ENCODE measurements at places on chromosomes 1 and 21.

DNA sequence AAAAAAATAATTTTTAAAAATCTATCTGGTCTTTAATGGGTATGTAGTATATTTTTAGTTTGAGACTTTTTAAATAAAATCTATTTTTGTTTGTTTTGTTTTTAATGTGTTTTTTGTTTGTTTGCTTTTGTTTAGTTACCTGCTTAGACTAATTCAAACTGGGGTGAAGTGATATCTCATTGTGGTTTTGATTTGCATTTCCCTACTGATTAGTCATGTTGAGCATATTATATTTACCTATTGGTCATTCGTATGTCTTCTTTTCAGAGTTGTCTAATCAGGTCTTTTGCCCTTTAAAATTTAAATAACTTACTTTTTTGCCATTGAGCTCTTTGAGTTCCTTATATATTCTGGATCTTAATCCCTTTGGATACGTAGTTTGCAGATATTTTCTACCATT, 20.3 kb downstream of the CD1B start:
- DNase-seq: no peak

GRCh38 chr21:45818904-45819285, 162.7 kb upstream of the COL6A1 start:
- DNase-seq: peak; percentile 88

- DNase-seq: no peak
Measured at GRCh38 chr1:221809091-221810029, 67.5 kb upstream of the DUSP10 start.

- no peak for DNase-seq
Measured at GRCh38 chr1:165397944-165398343, 41.4 kb upstream of the LMX1A start.

DNA sequence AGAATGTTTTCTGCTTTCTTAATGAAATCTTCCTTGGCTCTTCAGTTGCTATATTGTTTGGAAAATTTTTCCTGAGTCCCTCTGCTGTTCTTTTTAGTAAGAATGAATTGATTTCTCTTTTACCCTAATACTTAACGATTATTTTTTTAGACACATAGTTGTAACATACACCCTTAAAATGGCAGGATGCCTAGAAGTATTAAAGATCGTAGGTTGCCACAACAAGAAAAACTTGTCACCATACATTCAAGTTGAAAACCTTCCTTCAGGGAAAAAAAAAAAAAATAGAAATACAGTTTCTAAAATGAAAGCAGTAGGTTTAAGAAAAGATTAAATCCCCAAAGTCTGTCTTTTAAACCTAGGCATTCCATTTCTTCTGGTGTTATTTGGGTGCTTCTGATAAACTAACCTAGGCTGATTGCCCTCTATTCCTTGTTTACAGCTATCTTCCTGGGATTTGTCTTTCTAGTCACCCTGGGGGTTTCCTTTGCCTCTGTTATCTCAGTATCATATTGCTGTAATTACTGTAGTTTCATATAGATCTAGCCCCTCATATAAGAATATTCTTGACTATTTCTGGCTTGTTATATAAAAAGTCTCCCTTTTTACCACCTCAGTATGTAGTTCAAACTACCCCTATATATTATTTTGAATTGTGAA, 16.8 kb downstream of the SUCO start:
- DNase-seq: no peak

GRCh38 chr1:66339944-66340343, 194.0 kb upstream of the SGIP1 start:
- DNase-seq: no peak

- DNase-seq: no peak
Measured at GRCh38 chr1:109398343-109399225, 866 bp upstream of the SORT1 start.

GRCh38 chr21:39788383-39788782, 43.4 kb downstream of the IGSF5 start:
- no peak for DNase-seq

DNA sequence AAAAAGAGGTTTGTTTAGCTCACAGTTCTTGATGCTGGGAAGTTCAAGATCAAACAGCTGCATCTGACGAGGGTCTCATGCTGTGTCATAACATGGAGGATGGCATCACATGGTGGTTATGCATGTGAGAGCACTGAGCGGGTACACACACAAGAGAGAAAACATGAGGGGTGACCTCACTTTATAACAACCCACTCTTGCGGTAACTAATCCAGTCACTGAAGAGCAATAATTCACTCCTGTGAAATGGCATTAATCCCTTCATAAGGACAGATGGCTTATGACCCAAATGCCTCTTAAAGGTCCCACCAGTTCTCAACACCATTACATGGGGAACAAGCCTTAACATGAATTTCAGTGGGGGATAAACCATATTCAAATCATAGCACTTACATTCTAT, 23.2 kb upstream of the CHIT1 start:
- no peak for DNase-seq

DNA sequence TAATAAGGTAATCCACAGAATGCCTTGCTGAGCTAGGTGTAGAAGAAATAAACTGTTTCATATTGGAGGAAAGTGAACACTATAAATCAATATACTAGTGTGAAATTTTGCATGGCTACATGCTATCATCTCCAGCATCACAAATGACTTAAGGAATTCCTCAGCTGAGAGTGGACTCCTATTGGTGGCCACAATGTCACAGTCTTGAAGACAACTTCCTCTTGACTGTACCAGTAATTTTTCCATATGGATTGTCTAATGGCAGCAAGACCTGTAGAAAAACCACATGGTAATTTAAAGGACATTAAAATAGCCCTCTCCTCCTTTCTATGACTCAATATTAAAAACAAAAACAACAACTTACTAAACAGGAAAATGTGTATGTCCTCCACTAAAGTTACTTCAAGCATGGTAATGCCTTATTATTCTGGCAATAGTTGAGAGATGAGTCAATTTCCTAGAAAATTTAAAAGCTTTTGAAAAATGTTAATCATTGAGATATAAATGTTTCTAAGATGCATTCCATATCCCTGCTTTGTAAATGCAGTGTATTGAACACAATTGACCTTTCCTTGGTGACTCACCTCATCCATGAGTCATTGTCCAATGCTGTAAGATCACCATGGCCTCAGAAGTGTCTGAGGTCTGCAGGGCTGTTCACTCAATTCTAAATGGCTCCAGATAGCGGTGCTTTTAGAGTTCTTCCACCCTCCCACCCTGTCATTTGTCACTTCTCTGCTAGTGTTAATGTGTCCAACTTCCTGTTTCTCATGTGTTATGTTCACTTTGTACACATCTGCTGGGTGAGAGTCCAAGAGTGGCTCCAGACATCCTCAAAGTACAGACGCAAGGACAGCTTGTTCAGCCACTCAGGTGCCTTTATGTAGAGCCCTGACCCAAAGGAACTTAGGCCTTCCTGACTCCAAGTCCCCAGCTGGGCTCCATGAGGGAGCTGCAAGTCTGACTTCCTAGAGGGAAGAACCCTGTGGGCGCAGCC, 32.8 kb upstream of the DNASE2B start:
- no peak for DNase-seq

- no peak for DNase-seq
Measured at GRCh38 chr1:30382496-30382895, 340.9 kb downstream of the MATN1 start.

- DNase-seq: no peak
Measured at GRCh38 chr1:231778009-231778719, 151.6 kb downstream of the DISC1 start.

GRCh38 chr1:228125185-228125584, 14.9 kb upstream of the GUK1 start:
- DNase-seq: no peak

GRCh38 chr1:112722601-112723510, 7.7 kb upstream of the PPM1J start:
- DNase-seq: peak; percentile 32

DNA sequence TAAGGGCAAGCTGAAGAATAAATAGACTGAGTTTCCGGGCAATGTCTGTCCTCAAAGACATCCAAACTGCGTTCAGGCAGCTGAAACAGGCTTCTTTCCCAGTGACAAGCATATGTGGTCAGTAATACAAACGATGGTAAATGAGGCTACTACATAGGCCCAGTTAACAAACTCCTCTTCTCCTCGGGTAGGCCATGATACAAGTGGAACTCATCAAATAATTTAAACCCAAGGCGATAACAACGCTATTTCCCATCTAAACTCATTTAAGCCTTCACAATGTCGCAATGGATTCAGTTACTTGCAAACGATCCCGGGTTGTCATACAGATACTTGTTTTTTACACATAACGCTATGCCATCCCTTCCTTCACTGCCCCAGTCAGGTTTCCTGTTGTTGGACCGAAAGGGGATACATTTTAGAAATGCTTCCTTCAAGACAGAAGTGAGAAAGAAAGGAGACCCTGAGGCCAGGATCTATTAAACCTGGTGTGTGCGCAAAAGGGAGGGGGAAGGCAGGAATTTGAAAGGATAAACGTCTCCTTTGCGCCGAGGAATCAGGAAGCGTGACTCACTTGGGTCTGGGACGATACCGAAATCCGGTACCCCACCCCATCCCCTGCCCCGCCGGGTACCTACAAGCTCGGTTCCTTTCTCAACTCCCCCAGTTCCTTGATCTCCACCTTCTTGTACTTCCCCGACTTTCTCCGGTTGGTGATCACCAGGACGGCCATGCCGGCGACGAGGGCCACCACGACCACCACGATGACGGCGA, 1.3 kb downstream of the TACSTD2 start:
- no peak for DNase-seq

- DNase-seq: no peak
Measured at GRCh38 chr1:211695135-211695816, 19.9 kb upstream of the NEK2 start.

DNA sequence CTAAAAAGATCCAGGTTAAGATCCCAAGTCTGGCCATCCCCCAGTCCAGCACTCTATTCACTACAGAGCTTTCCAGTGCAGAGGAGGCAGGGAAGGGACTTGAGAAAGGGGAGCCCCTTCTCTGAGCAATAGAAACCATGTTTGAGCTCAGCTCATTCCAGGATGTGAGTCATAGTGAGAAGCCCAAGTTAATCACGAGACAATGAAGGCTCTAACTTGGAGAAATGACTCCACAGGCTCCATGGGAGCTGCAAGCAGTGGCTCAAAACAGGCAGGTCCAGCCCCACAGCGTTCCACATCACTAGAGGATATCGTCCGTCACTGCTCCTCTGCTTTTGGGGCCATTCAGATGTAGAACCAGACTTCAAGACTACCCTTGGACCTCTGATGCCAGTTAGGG, 59.1 kb downstream of the CAMK2N1 start:
- no peak for DNase-seq

- DNase-seq: no peak
Measured at GRCh38 chr1:241331328-241332036, 25.5 kb downstream of the RGS7 start.

- no peak for DNase-seq
Measured at GRCh38 chr1:200038325-200038980, 10.9 kb downstream of the NR5A2 start.

GRCh38 chr1:111733183-111733991, 5.8 kb downstream of the INKA2 start:
- no peak for DNase-seq
